MG63 (cell line): ENCODE measurements at places on chromosomes 4 and X. TPM values are rescaled to one million over a fixed set of nuclear protein-coding genes. Genes with fewer than 3 reads are reported as not detected.

Gene BST1
- total RNA-seq, result 2.0 and 3.3 TPM in 2 replicates

Gene AKAP17A
- total RNA-seq, result 63.5 and 73.3 TPM in 2 replicates

Gene NEXMIF
- not detected in 2 replicates for total RNA-seq

DNA sequence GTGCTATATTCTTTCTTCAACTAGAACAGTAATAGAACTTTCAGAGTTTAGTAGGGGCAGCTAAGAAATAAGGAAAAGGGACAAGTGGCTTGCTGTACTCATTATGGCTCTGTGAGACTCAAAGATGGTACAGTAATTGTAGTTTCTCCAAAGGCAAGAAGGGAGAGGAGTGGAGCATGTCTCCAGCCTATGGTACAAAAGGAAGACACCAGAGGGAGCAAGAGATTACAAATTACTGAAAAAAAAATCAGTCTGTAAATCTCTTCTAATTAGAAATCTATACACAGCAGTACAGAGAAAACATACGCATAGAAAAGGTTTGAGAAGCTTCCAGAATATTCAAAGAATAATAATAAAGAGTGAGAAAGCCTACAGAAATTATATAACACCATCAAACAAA lies 61.4 kb downstream of the KLHL4 start:
- no peak for DNase-seq

GRCh38 chrX:10617186-10617998 lies 3.0 kb downstream of the MID1 start:
- no peak for DNase-seq
